ENCODE measurements at places on chromosomes 4 and X.

DNA sequence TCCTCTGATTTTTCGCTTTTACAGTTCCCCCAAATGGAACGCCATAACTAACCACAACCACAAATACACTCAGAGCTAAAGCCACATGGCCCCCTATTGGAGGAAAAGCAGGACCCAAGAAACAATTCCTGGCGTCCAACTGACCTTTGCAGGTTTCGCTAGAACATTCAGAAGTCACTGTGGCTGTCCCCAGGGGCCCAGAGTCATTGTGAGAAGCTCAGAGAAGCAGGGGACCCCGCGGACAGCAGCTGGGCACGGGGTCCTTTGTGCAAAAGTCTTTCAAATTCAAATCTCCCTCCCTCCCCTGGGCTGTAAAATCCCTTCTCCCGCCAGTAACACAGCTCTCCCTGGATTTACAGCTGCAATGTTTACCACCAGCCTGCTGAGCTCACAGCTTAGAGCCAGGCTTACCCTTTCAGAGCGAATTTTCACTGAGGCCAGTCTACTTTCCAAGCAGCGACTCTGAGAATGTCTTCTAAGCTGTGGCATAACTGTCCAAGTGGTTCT is 214.8 kb downstream of the CRLF2 start:
- no peak for DNase-seq

DNA sequence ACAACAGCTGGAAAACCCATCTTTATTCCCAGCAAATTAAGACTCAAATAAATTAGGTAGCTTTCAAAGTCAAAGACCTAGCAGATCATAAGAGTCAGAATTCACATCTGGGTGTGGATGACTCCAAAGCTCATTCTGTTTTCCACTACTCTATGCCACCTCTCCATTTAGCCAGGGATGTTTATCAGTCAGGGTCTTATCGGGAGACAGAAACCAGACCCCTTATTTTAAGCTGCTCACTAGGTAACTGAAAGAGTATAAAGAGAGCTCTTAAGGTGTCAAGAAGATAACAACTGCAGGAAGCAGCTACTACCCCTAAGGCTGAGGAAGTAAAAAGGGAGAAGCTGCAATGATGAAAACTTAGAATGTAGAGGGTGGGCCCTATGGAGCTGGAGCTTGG is 333.7 kb upstream of the KLF3 start:
- DNase-seq = no peak

GRCh38 chr4:7792616-7793015 is 147.0 kb downstream of the AFAP1 start:
- DNase-seq = no peak

- DNase-seq = no peak
Measured at GRCh38 chrX:65932173-65933084, 107.5 kb downstream of the VSIG4 start.

- peak; percentile 24 for DNase-seq
Measured at GRCh38 chr4:2714061-2714770, 41.9 kb downstream of the TNIP2 start.

- peak; percentile 15 for DNase-seq
Measured at GRCh38 chrX:12950851-12951594, 23.9 kb upstream of the TMSB4X start.

DNA sequence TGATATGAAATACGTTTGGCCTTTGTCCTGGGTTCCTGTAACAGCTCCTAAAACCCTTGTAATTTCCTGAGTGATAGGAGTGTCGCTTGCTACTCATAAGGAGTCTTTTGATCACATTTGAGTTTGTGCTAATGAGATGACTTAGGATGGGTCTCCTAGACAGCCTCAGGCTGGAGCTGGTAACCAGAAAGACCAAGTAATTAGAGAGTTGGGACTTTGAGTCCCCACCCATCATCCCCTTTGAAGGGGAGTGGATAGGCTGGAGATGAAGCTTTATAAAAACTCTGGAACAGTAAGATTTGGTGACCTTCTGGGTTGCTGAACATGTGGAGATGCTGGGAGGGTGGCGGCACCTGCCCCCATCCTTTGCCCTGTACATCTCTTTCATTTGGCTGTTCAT is 2.9 kb downstream of the SEC24B start:
- no peak for DNase-seq

GRCh38 chr4:184416913-184417734 is 57.2 kb downstream of the IRF2 start:
- peak; percentile 48 for DNase-seq

- no peak for DNase-seq
Measured at GRCh38 chr4:142708231-142708630, 137.9 kb downstream of the INPP4B start.

DNA sequence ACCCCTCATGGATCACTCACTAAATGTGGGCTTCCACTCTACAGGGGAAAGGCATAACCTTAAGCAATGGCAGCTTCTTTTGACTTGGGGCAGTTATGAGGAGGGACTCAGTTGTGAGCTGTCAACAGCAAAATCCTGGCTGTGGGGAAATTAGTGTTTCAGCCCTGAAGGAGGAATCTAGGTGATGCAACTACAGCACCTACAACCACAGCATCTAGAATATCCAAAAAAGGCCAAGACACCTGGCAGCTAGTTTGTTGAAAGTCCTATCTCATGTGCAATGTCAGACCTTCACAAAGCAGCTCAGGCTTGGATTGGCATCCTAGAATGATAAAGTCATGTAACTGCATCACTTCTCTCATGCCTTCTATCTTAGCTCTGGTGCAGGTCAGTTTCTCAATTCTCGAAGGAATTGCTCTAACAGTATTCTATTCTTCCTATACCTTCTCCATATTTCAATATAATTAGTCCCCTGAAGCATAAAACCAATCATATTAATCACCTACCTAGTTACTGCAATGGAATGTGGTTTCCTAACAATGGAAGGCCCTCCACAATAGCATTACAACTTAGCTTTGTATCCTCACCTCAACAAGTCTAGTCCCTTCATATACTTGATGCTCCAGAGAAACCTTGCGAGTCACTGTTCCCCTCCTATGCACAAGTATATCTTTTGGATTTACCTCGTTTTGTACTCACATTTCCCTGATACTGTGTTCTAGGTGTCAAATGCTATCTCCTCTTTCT is 5.5 kb upstream of the ANTXR2 start:
- no peak for DNase-seq

DNA sequence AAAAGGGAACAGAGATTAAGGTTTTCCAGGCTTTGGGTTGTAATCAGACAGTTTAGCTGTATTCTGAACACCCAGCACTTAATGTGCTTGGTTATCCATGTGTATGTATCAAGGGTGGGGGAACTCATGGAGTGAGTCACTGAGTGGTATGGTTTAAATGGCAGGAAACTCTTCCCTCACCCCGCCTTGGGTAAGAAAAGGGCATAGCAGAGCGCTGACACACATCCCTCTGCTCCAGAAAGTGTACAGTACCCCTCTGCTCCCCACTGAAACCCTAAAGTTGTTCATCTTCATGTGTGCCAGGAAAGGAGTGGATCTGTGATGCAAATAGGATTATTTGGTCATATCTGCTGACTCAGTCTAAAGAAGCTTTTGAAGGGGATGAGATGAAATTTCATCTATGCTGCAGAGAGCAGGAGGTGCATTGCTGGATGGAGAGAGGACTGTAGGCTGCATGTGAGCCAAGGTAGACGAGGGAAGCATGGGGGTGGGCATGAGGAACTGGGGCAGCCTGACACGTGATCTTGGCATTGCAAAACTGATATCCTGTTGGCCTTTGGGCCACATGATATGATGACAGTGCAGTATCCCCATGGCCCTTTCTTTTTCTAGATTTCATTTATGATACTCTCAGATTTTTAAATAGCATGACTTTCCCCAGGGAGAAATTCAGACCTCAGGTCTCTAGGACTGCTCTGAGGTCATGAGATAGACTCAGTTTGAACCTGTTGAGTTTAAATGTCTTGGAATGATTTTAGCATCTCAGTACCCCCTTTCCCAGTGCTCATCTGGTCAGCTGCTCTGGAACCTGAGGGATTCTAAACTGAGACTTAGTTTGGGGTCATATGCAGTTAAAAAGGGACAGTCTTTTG is 84.8 kb downstream of the TMEM164 start:
- DNase-seq = peak; percentile 69

DNA sequence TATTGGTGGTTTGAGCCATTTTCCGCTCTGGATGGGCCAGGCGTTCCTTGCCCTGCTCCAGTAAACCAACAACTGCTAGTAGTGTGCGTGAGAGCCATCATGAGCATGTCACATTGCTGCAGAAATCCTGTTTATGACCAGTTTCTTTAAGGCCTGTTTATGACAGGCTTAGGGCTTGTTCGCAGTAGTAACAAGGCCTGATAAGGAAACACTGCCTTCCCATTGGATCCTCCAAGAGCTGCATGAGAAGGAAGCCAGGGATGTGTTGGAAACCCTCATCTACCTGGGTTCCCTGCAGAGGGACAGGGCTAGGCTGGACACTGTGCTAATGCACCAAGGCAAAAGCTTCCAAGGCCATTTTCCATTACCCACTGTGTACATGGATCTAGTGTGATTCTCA is 153.9 kb downstream of the ZNF518B start:
- DNase-seq = no peak

GRCh38 chr4:23038626-23039491 is 346.1 kb downstream of the GBA3 start:
- no peak for DNase-seq

DNA sequence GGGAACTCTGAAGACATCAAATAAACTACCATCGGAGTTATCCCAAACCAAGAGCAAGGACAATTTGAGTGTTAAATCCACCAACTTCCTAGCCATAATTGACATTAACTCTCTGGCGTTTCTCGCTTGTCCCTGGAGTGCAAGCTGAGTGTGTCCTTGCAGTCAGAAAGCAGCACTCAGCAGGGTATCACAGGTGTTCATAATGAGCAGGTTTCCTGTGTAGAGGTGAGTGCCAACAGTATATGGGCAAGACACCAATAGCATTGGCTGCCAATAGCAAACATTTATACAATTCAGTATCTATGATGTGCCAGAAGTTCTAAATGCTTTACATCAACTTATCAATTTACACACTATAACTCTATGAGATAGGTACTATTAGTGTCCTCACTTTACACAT is 11.2 kb downstream of the BLTP1 start:
- no peak for DNase-seq

DNA sequence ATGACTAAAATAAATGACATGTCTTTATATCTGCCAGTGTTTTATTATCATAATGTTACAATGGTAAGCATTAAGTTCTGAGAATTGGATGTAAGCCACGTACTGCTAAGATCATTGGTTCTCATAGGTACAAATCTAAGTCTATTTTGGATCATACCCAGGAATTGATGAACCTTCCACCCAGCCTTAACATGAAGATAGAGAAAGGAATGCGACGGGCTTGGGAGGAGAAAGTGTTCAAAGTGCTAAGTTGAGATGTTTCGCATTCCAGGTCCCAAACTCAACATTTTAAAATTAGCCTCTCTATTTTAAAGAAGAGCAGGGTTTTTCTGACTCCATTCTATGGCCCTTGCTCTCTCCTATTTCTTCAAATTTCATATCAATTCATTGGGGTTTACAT is 54.9 kb upstream of the FRAS1 start:
- DNase-seq = no peak

GRCh38 chr4:112931001-112931400 is 118.5 kb upstream of the ANK2 start:
- no peak for DNase-seq

- no peak for DNase-seq
Measured at GRCh38 chr4:185213877-185214276, 4.5 kb downstream of the SNX25 start.

GRCh38 chr4:93532234-93532633 is 296.3 kb upstream of the ATOH1 start:
- DNase-seq = no peak

Data from AG08395 (cell line).